ENCODE measurements at places on chromosomes 13 and 19.

DNA sequence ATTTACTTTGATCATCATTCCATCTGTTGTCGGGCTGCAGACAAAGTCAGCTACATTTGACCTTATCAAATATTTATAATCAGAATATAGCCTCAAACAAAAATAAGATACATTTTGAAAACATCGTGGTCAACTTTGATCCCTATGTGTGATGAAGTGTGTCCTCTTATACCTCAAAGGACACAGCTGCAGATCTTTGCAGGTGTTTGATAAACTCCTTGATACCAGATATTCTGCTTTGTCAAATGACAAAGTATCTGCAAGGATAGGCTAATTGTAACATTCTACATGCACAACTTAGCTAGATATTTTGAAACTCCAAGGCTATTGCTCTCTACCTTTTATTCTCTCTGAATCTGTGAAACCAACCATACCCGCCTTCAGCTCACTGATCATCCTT lies 44.0 kb downstream of the PHF11 start:
- no peak for DNase-seq

DNA sequence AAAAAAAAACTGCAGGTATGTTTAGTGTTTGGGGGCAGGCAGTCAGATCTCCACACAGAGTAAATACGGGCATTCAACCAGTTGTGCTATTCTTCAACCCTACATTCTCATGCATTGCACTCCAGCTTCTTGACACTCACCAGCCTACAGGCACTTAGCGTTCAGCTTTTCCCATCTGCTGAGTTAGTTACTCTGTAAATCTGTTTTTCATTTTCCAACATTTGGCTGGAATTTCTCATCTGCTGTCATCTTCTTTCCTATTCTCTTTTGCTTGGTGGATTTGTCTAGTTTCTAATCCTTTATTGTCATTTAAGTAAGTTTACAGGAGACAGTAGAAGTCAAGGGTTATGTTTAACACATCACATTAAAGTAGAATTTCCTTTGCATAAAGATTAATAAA lies 1318.9 kb downstream of the OLFM4 start:
- DNase-seq: no peak

DNA sequence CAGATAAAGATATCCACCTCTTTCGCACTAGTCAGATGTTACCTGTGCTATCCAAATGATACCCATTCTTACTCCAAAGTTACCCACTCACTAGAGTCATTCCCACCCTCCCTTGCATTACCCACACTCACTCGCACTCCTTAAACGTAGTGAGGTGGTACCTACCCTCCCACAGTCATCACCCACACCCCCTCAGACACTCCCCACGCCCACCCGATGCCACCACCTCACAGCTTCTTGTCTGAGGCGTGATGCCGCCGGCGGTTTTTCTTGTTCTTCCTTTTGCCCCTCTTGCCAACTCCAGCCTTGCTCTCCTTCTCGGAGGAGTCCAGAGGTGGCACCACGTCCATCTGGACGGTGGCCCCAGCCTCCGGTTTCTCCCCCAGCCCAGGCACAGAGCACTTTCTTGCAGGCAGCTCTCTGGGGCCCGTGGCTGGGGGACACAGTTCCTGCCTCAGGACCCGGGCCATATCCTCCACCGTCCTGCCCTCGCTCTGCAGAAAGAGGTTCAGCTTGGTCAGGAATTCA lies 1.2 kb downstream of the PNMA8C start:
- no peak for DNase-seq

DNA sequence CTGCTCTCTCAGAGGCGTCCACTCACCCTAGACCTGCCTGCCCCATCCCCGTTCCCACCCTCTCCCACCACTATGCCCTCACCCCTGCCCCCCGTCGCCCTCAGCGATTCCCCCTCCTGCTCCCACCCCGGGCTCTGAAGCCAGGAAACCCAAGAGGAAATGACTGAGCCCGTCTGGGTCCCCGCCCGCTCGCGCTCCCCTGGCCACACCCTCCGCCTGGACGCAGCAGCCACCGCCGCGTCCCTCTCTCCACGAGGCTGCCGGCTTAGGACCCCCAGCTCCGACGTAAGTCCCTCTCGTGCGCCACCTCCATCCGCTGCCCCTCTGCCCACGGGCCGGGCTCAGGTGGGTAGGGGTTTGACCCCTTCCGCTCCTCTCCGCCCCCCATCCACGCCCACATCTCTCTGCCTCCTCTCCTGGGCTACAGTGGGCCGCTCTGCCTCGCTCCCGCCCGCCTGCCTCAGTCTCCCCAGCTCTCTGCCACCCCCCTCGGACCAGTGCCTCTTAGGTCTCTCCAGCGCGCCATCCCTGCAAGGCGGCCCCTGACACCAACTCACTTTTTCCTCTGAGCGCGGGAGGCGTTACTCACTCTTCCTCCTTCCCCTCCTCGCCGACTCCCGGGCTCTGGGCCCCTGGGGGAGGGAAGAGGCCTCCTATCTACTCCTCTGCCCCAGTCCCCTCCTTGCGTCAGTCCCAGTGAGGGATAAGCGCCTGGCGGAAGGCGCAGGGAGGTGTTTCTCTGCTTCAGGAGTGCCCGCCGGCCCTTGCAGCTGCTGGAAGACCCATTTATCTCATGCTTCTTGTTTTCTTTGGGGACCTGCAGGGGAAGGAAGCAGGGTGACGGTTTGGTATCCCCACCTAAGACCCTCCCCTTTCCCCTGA lies at the start of gene FXYD5:
TSS of gene FXYD5 (plus strand) at position 211 of the 882 bp plus-strand sequence. CDS start 816 bp downstream, outside the sequence.
- no peak for DNase-seq

DNA sequence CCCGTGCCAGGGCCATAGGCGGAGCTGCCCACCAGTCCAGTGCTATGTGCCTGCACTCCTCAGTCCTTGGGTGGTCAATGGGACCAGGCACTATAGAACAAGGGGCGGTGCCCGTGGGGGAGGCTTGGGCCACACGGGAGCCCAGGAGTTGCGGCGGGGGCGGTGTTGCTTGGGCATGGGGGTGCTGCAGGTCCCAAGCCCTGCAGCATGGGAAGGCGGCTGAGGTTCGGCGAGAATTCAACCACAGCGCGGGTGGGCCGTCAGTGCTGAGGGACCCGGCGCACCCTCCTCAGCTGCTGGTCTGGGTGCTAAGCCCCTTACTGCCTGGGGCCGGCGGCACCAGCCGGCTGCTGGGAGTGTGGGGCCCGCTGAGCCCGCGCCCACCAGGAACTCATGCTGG lies 242.2 kb upstream of the SGCG start:
- no peak for DNase-seq

- DNase-seq: no peak
Measured at GRCh38 chr19:10009714-10010224, 535 bp downstream of the COL5A3 start.

DNA sequence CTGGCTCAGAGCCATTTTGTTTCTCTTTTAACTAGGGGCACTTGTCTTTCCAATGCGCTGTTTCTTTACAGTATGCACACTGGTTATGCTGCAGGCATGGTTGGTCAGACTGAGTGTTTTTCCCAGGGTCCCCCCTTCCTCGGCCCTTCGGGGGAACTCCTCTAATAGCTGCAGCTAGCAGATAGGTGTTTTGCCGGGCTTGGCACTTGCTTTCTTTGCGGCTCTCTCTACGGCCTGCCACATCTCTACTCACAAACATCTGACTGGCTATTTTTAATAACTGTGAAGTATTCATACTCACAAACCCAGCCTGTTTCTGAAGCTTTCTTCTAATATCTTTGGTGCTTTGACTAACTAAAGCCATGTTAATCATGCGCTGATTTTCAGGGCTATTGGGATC lies 89.4 kb downstream of the SLC25A15 start:
- DNase-seq: no peak

- DNase-seq: no peak
Measured at GRCh38 chr19:31303262-31303815, 45.9 kb downstream of the TSHZ3 start.

DNA sequence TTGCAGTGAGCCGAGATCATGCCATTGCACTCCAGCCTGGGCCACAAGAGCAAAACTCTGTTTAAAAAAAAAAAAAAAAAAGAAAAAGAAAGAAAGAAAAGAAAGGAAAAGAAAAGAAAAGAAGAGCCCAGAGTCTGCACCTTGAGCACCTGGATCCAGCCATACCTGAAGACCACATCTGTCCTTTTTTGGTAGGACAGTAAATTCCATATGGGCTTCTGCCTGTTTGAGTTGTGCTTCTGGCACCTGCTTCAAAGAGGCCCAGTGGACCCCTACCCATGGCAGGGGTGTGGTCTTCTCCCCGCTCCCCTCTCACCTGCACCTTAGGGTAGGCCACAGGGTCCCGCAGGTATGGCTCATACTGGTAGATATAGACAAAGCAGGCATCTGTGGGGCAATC lies 5.8 kb downstream of the TM6SF2 start:
- no peak for DNase-seq

DNA sequence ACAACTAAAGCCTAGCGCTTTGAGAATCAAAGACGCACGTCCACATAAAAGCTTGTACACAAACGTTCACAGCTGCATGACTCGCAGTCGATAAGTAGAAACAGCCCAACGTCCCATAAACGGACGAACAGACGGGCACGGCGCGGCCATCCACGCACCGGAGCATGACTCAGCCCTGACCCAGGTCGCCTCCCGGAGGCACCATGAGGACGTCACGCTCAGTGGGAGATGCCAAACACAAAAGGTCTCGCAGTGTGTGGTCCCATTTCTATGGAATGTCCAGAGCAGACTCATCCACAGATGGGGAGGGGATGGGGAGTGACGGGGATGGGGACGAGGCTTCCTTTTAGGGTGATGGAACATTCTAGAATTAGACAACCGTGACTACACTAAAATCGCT lies 9.4 kb downstream of the POLRMT start:
- no peak for DNase-seq

- no peak for DNase-seq
Measured at GRCh38 chr13:62544928-62545327, 1129.3 kb upstream of the PCDH20 start.

- DNase-seq: no peak
Measured at GRCh38 chr19:19409205-19409604, 3.7 kb downstream of the GATAD2A start.

DNA sequence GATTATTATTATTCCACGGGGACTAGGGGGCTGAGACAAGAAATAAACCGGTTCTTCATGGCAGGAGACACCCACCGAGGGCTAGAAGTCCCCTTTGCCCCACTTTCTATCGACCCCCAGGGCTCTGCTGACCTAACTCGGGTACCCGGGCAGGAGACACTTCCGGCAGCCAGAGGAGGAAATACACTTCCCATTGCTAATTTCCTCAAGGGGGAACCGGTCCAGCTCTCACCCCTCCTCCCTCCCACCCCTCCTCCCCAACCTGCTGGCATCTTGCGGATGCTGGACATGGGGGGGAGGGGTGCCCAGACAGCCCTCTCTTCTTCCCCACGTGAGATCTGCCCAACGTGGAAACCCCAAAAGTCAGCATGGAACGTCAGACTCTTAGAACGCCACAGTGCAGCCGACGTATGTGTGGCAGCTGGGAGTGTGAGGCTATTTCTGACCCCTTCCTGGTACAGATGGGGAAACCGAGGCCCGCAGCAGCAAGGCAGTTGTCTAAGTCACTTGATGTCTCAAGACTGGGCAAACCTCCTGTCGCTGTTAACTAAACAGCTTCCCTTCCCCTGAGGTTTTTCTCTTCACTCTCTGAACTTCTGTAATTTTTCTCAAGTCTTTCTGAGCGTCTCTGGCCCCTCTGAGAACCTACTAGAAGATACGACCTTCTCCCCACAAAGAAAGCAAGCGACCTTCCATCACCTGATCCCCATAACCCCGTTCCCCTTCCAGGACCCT lies 3.6 kb downstream of the GPR4 start:
- no peak for DNase-seq

GRCh38 chr13:76775088-76775740 lies 111.0 kb downstream of the KCTD12 start:
- no peak for DNase-seq

GRCh38 chr13:110182003-110182402 lies 125.0 kb downstream of the COL4A1 start:
- no peak for DNase-seq

DNA sequence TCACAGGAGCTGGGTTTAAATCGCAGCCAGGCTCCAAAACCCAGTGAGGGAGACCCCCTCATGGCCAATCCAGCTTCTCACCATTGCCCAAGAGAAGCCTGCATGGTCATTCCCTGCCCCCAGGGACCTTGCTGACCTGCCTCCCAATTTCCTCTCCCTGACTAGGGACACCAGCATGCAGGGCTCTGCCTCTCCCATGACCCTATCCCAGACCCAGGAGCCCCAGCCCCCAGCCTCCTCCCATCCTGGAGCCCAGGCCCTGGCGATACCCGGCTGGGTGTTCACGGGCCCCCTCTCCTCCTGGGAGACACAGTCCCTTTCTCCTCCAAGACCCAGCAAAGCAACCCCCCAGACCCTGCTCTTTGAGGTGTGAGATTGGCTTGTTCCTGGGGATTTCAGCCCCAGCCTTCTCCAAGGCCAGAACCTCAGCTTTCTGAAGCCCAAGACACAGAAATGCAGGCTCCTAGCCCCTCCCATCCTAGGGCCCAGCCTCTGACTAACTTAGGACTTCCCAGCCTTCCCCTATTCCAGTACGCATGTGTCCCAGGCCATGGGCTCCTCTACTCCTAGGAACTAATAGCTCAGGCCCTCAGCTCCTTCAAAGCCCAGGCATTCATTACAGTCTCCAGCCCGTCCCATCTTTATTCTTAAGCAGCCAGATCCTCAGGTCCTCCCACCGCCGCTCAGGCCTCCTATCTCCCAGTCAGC lies 1.1 kb downstream of the GYS1 start:
- no peak for DNase-seq

GRCh38 chr13:95262837-95263384 lies 38.3 kb downstream of the ABCC4 start:
- no peak for DNase-seq

DNA sequence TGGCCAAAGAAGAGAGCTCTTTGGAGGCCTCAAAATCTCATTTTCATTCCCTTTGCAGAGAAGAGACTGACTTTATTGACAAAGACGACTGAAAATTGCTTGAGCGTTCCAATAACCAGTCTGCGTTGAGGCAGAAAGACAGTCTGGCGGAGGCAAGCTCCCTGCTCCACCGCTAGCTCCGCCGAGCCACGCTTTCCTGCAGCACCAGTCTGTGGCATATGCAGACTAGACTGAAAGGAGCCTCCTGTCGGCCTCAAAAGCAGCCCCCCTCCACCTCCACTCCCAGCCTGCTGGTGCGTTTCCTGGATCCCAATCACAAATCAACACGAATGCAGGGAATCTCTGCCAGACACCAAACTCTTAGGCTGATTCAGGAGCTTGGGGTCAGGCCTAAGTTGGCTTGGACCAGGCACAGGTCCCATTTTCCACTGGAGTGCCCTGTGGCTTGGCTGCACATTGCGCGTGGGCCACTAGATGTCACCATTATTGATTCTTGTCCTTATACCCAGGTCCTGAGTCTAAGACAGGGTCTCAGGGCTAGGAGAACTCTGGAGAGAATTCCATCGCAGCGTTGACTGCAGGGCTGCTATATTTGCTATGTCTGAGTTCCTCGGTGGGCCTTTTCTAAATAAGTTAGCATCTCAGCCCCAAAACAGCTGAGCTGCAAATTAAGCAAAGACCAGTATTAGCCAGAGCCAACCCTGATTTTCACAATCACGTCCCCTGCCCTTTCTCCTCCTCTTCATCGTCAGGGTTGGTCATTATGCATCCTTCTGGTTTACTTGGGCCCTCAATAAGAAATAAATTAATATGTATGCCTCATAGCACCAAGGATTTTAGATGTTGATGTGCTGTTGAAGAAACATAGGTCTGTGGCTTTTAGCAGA lies 5.2 kb upstream of the ZNF507 start:
- no peak for DNase-seq
